ENCODE measurements at places on chromosomes 11 and 22.

GRCh38 chr11:62444236-62444833, 25.5 kb downstream of the SCGB1A1 start:
- no peak for DNase-seq

GRCh38 chr22:29702000-29702930, 17.5 kb upstream of the CABP7 start:
- no peak for DNase-seq

GRCh38 chr11:97430877-97431276, 1041.1 kb downstream of the JRKL start:
- DNase-seq = no peak

- no peak for DNase-seq
Measured at GRCh38 chr22:21025266-21025665, 7.1 kb downstream of the SLC7A4 start.

DNA sequence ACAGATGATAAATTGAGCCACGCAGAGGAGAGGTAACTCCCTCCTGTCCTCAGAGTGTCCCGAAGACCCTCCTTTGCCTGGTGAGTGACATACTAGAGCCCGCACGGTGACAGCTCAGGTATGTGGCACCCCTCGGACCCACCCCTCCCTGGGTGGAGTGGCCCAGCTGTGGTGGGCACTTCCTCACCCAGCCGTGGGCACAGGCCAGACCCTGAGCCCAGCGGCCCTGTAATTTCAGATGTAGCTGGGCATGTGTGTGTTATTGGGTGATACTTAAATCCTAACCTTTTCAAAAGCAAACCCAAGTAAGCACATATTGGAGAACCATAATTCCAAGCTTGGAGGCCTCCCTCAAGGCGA, 93.2 kb downstream of the WNT7B start:
- DNase-seq = no peak

GRCh38 chr11:36053281-36053680, 109.4 kb downstream of the LDLRAD3 start:
- no peak for DNase-seq

DNA sequence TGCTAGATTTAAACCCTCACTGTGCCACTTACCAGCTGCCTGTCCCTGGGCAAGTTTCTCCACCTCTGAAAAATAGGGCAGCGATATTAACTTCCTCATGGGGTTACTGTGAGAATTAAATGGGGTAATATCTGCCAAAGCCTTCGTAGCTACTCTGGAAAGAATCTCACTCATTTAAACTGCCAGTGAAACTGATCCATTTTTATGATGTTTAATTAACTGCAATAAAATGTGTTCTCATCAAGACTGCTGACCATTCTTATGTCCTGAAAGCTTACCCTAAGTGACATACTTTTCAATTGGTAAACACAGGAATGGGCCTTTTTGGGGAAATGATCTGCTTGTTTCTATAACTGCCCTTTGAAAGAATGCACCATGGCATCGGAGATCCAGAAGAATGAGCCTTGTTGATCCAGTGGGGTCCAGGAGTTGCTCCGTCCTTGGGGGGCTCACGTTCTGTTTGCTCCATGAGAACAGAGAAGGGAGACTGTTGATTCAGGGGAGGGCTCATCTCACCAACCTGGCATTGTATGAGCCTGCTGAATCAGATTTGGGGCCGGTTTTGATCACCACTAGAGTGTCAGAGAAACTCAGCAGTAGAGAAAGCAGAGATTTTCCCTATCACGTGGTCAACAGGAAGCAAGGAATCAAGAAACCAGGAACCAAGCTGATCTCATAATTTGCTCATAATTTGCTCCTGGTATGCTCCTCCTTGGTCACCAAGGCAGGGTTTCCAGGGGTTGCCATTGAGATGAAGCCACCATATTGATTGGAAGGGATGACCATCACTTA, 7.0 kb upstream of the CCDC86 start:
- no peak for DNase-seq

DNA sequence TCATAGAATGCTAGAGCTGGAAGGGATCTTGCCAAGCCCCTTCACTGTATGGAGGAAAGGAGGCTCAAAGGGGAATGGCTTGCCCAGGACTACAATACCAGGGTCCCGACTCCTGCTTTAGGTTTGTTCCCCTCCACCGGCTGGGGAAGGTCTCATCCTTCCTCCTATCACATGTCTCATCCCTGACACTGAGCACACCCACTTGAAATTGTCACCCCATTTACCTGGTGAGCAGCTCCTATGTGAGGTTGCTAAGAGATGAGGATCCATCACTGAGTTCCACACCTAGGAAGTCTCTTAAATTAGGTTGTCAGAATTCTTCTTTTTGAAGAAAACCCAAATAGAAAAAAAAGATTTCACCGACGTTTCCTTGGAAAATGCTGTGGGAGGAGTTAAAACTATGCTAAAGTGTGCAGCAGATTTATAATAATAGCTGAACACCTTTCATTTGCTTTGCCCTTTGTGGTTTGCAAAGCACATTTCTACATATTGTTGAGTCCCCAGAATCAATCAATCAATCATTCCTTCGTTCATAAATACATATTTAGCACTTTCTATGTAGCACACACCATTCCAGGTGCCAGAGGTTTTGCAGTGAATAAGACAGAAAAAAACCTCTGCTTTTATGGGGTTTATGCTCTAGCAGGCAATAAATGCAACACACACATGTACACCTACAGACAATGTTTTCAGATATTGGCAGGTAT, 91.7 kb downstream of the TENM4 start:
- no peak for DNase-seq

DNA sequence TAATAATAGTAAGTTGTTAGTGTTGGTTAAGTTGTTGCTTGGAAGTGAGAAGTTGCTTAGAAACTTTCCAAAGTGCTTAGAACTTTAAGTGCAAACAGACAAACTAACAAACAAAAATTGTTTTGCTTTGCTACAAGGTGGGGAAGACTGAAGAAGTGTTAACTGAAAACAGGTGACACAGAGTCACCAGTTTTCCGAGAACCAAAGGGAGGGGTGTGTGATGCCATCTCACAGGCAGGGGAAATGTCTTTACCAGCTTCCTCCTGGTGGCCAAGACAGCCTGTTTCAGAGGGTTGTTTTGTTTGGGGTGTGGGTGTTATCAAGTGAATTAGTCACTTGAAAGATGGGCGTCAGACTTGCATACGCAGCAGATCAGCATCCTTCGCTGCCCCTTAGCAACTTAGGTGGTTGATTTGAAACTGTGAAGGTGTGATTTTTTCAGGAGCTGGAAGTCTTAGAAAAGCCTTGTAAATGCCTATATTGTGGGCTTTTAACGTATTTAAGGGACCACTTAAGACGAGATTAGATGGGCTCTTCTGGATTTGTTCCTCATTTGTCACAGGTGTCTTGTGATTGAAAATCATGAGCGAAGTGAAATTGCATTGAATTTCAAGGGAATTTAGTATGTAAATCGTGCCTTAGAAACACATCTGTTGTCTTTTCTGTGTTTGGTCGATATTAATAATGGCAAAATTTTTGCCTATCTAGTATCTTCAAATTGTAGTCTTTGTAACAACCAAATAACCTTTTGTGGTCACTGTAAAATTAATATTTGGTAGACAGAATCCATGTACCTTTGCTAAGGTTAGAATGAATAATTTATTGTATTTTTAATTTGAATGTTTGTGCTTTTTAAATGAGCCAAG, 2.7 kb downstream of the NEAT1 start:
- DNase-seq = no peak

DNA sequence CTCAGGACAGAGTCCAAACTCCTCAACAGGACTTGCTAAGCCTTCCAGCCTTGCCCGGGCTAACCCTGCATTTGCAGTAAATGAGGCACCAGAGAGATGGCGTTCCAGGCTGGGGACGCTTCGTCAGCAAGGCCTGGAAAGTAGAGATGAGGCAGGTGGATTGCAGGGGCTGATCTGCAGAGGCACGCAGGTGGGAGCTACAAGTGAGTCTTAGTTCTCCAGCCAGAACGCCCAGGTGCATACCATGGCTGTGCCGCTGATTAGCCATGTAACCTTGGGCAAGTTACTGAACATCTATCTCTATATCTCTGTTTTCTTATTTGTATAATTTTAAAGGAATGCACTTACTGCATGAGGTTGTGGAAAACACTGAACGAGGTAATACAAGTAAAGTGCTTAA, 52.7 kb upstream of the BARX2 start:
- no peak for DNase-seq

DNA sequence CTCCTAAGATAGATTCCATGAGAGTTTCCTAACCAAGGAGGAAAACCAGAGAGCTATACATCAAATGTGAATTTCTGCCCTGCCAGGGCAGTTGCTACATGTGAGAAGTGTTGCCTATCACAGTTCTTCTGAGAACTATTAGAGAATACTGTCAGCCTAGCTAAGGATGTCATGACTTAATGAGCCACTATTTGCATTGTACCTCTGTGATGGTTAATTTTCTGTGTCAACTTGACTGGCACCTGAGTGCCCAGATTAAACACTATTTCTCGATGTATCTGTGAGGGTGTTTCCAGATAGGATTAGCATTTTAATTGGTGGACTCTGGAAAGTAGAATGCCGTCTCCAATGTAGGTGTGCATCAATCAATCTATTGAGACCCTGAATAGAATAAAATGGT, 1.7 kb upstream of the TCN1 start:
- DNase-seq = no peak

DNA sequence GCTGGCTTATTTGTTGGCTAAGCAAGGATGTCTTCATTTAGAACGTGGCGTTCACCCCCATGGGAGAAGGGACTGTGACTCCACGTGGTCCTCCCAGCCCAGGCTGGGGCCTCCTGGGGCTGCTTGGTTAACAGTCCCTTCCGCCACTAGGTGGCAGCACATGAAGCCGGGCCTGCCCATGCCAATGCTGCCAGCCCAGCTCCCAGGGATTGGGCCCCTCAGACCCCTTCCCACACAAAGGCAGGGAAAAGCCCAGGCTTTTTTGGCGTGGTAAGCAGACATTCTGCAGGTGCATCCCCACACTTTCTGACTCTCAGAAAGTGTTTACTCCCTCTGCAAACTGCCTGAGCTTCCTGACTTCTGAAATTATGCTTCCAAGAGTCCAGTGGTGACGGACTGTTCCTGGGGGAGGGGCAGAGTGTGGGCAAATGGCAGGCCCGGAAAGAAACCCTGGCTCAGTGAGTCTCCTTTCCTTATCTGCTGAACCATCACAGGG, 3.1 kb downstream of the CBX6 start:
- peak; percentile 42 for DNase-seq

- DNase-seq = no peak
Measured at GRCh38 chr11:131993246-131993645, 622.8 kb downstream of the NTM start.

DNA sequence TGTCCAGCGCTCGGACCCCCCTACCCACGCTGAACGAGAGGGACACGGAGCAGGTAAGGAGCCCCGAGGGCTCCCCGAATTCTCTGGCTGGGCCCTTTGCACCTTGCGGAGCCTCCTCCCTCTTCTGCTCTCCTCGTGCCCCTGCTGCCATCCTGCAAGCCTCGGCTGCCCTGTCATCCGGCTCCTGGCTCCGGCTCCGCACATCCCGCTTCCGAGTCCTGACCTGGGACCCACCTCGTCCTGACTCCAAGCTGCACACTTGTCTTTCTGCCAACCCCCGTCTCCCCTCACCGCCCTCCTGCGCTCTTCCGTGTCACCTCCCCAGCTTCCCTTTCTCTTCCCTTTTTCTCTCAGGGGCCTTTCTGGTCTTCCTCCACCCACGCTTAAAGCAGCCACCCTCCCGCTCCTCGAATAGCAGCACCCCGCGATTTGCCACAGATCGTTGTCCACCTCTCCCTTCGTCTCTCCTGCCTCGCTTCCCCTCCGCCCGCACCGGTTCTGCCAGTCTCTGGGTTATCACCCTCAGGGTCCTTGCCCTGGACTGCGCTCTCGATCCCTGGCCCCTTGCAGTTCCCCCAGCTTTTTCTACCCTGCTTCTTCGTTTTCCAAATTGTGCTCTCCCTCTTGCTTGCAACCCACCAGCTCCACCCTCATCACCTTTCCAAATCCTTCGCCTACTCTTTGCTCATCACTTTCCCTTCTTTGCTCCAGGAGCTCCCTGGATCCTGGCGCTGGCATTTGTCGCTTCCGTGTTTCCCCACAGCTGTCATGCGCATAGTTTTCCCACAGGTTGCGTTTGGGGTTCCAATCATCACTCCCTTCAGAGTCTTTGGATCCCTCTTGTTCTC, 822 bp downstream of the MARK2 start:
- no peak for DNase-seq

DNA sequence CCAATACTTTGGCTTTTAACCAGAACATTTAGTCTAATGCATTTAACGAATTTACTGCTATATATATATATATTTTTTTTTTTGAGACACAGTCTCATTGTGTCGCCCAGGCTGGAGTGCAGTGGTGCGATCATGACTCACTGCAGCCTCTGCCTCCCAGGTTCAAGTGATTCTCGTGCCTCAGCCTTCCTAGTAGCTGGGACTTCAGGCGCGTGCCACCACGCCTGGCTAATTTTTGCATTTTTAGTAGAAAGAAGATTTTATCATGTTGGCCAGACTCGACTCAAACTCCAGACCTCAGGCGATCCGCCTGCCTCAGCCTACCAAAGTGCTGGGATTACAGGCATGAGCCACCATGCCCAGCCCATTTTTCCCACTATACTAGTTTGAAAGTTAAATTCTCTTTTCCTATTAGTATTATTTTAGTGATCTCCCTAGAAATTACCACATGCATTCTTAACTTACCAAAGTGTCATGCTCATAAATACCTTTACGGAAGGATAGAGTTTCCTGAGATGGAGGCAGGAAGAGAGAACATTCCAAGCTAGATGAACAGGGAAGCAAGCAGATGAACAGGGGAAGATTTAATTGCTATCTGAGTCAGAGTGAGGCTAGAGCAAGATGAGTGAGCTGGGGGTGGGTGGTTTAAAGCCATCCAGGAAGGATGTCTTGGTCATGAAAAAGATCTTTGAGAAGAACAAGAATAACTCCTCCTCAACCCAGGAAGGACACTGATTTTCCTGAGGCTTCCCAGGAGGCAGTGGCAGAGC, 4.4 kb upstream of the PGAP2 start:
- DNase-seq = no peak

GRCh38 chr22:49765091-49765771, 62.4 kb downstream of the BRD1 start:
- DNase-seq = no peak

DNA sequence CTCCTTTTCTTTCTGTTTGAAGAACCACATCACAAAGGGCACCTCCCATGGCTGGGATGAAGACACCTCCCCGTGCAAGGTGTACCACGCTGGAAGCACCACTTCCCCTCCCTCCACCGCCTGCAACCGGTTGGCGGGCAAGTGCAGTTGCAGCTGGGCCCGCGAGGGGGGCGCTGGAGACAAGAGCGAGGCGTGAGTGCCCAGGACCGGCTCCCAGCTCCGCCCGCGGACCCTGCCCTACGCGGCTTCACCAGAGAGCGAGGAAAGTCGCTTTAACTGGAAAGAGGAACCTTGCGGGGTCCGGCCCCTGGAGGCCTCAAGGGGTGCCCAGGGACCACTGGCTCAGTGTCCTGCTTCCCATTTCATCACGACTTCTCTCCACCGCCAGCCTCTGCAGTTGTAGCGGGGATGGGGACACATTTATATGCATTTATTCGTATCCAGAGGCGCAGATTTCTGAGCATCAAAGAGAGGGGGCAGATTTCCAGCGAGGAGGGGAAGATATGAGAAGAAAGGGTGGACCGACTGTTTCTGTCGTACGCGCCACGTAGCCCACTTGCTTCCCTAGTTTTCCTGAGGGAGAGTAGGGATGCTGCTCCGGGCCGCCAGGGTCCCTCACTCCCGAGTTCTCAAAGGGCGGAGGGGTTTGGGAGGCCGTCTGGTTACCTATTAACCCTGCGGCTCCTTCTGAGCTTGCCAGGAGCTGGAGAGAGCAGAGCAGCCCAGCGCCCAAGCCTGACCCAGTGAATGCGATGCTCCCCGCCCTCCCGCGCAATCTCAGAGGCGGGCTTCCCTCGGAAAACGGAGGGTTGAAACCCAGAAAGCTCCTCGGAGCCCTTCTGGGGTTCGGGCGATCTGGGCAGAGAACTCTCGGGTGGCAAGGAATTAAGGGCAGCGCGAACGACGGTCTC, 3.5 kb downstream of the ESAM start:
- no peak for DNase-seq

GRCh38 chr11:67119585-67120391, 725 bp downstream of the KDM2A start:
- no peak for DNase-seq
